ENCODE measurements at places on chromosomes 16 and 17.

DNA sequence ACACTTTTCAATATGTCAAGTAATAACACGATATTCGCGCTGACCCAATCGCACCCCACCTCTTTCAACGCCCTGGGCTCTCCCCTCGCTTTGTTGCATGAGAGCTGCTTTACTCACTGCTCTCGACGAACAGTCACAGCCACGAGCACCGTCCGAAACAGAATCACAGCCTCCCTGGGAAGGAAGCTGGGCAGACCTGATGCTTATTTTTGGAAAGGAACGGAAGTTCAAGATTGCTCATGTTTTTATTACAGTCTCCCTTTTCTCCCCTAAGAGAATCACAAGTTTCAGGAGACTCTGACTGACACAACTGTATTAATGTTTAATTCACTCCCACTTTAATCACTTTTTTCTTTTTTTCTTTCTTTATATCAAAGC, 67.8 kb downstream of the ANKRD11 start:
- DNase-seq = no peak

- no peak for DNase-seq
Observed at GRCh38 chr17:6439951-6440350, 4.3 kb upstream of the PIMREG start.

DNA sequence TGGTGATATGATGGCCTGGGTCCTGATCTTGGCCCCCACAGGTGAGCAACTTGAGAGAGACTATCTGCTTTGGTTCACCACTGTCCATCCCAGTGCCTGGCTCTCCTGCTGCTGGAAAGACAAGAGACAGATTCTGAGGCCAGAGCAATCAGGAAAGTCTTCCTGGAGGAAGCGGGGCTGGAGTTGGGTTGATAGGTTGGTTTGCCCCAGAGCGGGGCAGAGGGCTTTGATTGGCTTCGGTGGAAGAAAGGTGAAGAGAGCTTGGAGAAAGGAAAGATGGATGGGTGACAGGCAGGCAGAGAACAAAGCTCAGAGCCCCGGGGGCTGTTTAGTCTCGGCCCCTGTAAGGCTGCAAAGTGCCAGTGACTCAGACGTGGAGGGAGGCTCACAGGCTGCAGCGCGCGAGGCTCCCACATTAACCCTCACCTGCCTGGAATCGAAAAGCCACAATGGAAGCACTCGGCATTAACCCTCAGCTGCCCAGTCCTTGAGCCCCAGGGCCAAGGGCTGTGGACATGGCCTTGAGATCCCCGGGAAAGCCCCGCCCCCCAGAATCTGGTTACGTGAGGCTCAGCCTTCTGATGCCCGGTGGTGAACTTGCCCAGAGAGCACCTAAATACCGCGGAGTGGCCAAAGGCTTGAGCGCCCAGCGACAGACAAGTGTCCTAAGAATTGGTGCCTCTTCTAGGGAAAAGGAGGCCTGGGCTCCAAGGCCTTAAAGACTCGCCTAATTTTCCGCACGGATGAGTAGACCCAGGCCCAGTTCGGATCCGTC, 996 bp upstream of the CPNE2 start:
- DNase-seq = no peak

DNA sequence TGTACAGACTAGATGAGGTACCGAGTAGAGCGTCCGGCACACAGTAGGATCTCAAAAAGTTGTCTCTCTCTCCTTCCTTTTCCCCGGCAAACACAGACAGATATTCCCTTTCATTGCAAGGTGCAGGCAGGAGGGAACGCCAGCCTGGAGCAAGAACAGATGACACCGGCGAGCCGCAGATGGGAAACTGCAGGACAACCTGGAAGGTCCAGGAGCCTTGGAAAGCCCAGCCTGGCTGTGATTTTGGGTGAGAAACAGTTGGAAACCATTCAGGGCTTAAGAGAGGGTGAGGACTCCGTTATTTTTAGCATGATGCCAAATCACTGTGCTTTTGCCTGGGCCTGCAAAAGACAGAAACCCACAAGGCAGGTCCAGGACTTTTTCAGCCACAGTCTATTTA, 7.3 kb downstream of the CDH11 start:
- no peak for DNase-seq

DNA sequence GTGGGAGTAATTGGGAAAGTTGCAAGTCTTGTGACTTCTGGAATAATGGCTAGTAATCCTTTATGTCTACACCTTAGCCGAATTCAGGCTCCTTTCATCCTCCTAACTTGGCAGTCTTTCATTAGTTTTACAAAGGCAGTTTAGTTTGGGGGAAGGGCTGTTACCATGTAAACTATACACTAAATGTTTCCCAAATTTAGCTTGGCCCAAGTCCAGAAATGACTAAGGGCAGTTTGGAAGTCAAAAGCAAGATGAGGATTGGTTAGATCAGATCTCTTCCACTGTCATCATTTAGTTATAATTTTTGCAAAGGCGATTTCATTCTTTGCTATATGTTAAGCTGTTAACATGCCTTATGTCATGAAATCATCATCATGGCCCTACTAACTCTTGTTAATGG, 115.4 kb upstream of the CACNG3 start:
- no peak for DNase-seq

DNA sequence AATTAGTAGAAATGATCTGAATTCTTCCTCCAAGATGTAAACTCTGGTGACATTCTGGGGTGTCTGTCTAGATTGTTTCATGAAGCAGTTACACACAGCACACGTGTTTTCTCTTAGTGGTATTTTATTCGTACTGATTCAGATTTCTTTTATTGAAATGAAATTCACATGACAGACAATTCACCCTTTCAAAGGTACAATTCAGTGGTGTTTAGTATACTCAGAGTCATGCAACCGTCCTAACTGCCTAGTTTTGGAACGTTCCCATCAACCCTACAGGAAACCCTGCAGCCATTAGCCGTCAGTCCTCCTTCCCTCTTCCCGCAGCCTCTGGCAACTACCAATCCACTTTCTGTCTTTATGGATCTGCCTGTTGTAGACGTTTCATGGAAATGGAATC, 8.8 kb downstream of the WFDC1 start:
- DNase-seq = no peak

GRCh38 chr16:8712589-8713361, 38.4 kb downstream of the ABAT start:
- DNase-seq = no peak

GRCh38 chr17:60445144-60445543, 22.9 kb downstream of the CHCT1 start:
- no peak for DNase-seq

GRCh38 chr16:69267633-69268032, 43.5 kb upstream of the VPS4A start:
- no peak for DNase-seq

GRCh38 chr17:69851736-69852135, 223.3 kb upstream of the KCNJ16 start:
- no peak for DNase-seq

DNA sequence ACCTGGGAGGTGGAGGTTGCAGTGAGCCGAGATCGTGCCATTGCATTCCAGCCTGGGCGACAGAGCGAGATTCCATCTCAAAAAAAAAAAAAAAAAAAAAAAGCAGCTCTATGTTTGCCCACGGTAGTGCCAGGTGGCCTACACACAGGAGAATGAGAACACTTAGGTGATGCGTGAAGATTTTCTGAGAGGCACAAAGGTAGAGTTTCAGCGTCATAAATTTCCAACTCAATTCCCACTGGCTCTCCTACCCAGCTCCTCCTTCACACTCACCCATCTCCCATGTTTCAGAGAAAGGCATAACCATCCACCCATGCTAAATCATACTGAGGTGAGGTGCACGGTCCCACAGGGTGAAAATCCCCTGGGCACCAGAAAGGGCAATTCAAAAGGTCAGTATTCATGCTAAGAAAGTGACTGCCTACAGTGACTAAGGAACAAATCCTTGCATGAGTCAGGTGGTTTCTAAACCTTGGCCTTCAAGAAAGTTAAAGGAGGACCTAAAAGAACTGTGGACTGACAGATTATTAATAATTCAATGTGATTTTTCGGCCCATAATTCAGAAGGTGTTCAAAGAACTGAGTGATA, 4.8 kb downstream of the DCAKD start:
- no peak for DNase-seq

GRCh38 chr17:77444984-77445759, 304.4 kb downstream of the SEC14L1 start:
- no peak for DNase-seq

DNA sequence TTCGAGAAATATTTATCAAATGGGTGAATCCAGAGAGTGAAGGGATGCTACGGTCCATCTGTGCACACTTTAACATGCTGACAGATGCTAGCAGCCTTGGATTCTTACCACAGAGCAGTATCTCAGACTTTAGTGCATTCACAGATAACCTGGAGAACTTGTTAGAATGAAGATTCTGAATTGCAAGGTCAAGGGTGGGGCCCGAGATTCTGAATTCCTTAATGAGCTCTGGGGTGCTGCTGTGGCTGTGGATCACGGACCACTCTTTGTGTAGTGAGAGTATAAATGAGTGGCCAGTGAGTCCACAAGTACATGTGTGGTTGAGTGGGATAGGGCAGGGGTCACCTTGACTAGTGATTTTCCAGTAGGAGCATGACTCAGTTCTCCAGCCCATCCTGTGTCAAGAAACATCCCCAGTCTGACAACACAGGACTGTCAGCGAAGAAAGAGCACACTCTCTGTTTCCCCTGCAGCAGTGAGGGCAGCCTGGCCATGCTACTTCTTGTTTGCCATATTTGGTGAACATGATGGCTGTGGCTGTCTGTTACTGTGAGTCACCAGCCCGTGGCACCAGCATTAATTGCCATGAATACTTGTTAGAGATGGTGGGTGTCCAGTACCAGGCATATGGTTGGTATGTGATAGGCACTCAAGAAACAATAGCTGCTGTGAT, 13.0 kb upstream of the SALL1 start:
- no peak for DNase-seq

GRCh38 chr17:76273445-76274111, 8.4 kb downstream of the UBALD2 start:
- no peak for DNase-seq

GRCh38 chr17:3335876-3336275, 37.7 kb upstream of the OR3A1 start:
- no peak for DNase-seq

DNA sequence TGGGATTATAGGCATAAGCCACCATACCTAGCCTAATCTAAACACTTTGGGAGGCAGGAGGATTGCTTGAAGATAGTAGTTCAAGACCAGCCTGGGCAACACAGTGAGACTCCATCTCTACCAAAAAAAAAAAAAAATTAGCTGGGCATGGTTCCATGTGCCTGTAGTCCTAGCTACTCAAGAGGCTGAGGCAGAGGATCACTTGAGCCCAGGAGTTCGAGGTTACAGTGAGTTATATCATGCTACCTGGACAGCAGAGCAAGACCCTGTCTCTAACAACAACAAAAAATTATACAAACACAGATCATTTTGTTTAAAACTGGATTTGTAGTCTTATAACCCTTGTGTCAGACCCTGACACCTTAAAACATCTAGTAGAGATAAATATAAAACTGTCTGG, 7.7 kb upstream of the C16orf54 start:
- DNase-seq = no peak

DNA sequence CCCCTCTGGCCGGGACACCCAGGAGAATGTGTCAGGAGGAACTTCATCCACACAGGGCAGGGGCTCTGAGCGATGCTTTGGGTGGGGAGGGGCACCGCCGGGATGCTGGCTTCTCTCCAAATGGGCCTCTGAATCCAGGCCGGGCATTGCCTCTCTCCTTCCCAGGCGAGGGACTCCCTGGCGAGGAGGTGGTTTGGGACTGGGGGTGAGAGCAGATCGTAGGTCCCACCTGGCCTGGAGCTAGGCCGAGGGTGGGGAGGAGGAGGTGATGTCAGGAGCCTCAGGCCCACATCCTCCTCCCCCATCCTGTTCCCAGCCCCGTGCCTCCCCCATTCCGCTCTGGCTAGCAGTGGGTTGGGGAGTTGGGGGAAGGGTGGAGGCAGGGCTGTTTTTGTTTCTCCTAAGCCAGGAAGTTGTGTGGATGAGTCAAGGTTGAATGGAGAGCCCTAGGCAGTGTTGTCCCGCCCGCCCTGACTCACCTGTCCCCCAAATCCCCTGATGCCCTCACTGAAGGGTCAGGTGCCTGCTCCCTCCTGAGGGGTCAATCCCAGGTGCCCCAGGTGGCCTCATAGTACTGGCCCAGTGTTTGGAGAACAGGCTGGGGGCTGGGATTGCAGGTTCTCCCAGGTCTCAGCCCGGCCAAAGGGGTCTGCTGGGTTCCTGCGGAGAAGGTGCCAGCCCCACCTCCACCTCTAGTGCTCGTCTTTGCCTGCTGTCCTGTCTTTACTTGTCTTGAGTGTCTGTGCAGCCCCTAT, 2.8 kb downstream of the GRB7 start:
- DNase-seq = no peak

GRCh38 chr16:70523743-70524398, at the start of gene SF3B3:
SF3B3 (plus strand) TSS chr16:70523816; CDS start chr16:70526657, 2,841 bp downstream.
- peak; percentile 47 for DNase-seq

GRCh38 chr16:75263291-75263962, 12.0 kb upstream of the BCAR1 start:
- no peak for DNase-seq

DNA sequence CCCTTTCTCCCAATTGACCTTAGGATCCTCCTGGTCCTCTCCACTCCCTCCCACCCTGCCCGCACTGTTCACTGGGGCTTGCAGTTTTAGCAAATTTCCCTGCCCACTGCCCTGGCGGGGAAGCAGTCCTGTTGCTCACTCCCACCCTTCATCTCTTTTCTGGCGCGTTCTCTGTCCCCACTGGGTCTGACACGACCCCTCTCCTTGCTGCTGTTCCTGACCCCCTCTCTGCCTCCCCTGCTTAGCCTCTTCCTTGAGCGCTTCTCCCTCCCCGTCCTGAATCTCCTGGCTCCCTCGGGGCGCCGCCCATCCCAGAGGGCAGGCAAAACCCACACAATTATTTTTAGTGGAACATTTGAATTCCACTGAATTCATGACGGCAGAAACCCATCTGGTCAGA, 1796.4 kb downstream of the TP53TG3F start:
- DNase-seq = no peak

- DNase-seq = no peak
Observed at GRCh38 chr17:7576432-7576937, 3.0 kb upstream of the CD68 start.

DNA sequence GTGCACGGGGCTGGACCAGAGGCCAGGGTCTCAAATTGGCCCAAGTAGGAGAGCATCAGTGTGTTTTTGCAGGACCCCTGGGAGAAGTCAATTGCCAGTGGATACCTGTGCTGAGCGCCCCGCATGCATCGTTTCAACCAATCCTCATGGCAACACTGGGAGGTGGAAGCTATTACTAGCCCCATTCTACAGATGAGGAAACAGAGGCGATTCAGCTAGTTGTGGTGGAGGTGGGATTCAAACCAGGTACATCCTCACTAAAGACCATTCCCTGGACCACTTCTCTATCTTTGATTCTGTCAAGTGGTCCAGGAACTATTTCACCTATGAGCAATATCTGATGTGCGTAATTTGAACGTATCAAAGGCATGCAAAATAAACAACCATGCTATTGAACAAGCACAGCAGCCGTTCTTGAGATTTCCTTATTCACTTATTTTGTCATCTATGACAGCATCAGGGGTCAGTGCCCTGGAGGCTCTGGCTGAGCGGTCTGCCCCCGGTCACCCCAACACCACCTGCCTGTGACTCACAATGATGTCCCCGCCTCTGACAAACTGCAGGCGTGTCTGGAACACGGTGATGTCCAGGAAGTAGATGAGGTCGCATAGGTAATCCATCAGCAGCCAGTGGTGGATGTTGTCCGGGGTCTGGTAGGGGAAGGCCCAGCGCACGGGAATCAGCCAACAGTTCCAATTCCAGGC, 54.0 kb downstream of the CNGB1 start:
- DNase-seq = no peak
